ENCODE measurements at places on chromosomes 13 and 19.
A peak's percentile ranks its signal among the peaks of the same experiment; 100 is the strongest.

DNA sequence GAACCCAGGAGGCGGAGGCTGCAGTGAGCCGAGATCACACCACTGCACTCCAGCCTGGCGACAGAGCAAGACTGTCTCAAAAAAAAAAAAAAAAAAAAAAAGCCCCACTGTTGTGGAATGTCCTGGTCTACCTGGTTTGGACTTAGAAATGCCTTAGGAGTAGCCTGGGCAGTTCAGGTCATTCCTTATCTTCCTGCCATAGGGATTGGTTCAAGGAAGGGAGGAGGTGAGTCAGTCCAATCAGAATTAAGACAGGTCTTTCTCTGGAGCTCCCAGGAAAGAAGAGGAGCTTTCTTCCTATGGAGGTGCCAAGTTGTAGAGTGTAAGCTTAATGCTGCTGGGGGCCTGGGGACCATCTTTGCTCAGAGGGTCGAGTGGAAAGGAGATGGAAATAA lies 44.8 kb downstream of the SIPA1L3 start:
- no peak for DNase-seq

DNA sequence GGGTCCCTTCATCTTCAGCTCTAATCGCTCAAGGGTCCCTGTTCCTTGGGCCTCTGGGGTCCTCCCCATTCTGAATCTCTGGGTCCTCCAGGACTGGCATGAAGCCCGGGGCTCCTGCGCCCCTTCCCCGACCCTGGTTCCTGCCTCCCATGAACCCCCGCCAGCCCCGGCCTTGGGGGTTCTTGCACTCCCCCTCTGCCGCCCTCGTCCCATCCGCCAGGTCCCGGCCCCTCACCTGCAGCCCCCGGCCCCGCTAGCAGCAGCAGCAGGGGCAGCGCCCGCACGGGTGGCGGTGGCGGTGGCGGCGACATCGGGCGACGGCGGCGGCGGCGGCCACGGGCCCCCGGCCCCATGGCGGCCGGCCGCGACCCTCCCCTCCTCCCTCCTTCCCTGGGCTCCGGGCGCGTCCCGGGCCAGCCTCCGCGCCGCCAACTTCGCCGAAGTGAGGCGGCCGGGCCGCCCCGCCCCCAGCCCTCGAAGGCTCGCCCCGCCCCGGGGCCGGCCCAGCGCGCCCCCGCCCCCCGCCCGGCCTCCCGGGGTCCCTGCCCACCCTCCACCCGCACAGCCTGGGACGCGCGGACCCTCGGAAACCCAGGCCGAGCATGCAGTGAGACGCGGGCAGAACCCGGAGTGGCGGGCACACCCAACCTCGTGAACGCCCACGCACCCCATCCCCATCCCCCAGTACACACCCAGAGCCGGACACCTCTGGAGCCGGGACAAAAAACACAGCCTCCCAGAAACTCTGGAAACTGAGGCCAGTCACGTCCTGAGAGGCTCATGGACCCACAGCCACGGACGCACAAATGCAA lies at the start of gene NOTCH3:
Gene NOTCH3 (minus strand): TSS at position 443 of the 812 bp plus-strand sequence. CDS start 90 bp downstream, at position 353.
- DNase-seq: no peak

DNA sequence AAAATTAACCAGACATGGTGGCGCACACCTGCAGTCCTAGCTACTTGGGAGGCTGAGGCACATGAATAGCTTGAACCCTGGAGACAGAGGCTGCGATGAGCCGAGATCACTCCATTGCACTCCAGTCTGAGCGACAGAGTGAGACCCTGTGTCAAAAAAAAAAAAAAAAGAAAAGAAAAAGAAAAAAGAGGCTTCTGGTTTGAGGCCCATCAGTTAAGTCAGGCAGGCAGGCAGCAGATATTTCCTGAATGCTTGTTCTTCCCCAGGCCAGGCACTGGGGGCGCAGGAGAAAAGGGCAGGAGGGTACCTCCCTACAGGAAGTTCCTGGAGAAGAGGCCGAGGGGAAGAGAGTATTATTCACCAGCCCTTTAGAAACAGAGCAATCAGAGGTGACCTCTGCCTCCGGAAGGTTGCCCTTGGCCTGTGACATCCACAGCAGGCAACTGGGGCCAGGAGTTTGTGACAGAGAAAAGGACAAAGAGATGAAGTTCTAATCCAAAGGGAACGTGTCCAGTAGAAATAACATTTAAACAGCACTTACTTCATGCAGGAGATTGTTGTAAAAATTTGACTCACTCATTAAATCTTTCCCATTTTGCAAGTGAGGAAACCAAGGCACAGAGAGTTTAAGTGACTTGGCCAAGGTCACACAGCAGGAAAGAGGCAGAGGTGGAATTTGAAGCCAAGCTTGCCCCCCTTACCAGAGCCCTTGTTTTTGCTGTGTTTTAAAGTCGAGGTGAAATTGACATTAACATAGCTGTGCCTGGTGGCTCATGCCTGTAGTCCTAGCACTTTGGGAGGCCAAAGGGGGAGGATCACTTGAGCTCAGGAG lies 4.3 kb upstream of the RLN3 start:
- no peak for DNase-seq

DNA sequence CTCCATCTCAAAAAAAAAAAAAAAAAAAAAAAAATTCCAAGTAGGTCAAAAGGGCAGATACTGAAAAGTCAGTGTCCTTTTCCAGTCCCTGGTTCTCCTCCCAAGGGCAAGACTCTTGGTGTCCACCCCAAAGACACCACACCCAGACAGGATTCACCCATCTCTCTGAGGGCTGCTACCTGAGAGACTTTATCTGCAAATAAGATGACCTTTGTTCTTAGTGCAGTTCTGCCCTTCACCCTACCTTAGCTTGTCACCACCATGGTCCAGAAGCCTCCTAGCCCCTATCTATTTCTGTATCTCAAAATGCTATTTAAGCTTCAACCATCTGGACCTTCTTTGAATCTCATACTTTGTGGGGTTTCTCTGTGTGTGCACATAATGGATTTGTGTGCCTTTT lies 4.2 kb upstream of the FBXO27 start:
- DNase-seq: no peak

- no peak for DNase-seq
These were observed 523.2 kb downstream of the KLF12 start for GRCh38 chr13:73610799-73611592.

GRCh38 chr13:49806126-49806536 lies 13.6 kb upstream of the KPNA3 start:
- no peak for DNase-seq

- DNase-seq: peak; percentile 74
These were observed 75.1 kb downstream of the GNG7 start for GRCh38 chr19:2627319-2627829.

DNA sequence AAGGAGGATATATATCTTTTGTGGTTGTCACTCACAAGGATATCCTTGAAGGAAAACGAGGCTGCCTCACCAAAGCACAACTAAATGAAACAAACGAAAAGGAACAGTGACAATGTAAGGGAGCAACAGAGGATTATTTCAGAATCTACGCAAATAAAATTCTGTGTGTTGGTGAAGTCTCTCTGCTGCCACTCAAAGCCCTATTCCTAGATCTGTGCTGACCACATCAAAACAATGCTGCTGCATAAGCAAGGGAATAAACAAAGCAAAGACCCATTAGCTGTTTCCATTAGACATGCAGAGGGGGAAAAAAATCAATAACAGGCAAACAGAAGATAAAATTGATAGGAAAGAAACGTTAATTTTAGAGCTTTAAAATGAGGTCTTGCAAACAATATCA lies 204.4 kb downstream of the MZT1 start:
- DNase-seq: no peak

- peak; percentile 96 for DNase-seq
These were observed at the start of gene ZNF486 for GRCh38 chr19:20167020-20167644. Gene ZNF486 (plus strand): TSS chr19:20167214. CDS start chr19:20167331, 117 bp downstream.

GRCh38 chr13:24097064-24097463 lies 63.5 kb upstream of the SPATA13 start:
- no peak for DNase-seq

GRCh38 chr19:51501594-51502263 lies at the start of gene SIGLEC12:
Gene SIGLEC12 (minus strand): TSS chr19:51501800. CDS start chr19:51501733, 67 bp downstream.
- peak; percentile 66 for DNase-seq

DNA sequence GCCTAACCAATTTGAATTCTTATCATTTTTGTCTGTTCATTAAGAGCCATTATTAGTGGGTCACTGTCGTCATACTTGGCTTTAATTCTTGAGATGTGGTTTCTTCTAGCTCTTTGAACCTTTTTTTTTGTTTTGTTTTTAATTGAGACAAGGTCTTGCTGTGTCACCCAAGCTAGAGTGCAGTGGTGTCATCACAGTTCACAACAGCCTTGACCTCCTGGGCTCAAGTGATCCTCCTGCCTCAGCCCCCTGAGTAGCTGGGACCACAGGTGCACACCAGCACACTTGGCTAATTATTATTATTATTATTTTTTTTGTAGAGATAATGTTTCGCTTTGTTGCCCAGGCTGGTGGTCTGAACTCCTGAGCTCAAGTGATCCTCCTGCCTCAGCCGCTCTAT lies 25.8 kb upstream of the LDLR start:
- DNase-seq: no peak

DNA sequence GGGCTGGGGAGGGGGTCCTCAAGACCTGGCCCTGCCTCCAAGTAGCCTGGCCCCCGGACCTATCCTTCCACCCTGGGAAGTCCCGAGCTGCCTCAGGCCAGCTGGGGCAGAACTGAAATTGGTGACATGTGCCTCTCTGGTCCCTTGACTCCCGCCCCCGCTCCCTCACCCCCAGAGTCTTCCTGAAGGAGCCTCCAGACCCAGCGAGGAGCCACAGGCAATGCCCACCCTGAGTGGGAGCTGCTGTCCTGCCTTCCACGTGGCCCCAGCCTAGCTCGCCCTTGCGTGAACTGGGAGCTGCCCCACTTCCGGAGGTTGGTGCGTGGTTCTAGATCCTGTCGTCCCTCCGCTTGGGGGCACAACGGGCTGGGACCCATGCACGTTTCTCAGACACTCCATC lies 34.6 kb downstream of the CEBPA start:
- no peak for DNase-seq

GRCh38 chr19:16581145-16581970 lies 9.1 kb upstream of the SLC35E1 start:
- DNase-seq: no peak

DNA sequence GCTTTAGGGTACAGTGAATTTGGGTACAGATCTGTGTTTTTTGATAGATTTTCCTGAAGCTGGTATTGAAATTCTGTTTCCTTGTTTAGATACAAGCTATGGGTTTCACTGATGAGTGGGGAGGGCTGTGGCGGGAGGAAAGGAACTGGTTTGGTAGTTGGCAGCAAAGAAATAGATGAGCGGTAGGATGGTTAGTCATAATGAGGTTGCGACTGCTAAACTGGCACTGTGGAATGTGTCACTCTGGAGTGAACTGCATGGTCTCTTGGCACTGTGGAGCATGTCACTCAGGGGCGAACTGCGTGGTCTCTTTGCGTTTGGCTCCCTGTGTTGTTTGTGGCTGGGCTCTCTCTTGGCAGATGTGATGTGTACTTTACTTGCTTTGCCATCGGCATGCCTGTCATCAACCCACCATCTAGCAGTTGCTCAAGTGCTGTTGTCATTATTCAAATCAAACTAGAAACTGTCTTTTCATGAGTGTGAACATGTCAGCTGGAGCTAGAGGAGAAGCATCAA lies 82.1 kb downstream of the ATP8A2 start:
- DNase-seq: no peak

GRCh38 chr19:45075301-45076028 lies 813 bp downstream of the ZNF296 start:
- DNase-seq: peak; percentile 65

- no peak for DNase-seq
These were observed 5.5 kb upstream of the CYP4F3 start for GRCh38 chr19:15635016-15635805.

- DNase-seq: no peak
These were observed 216.4 kb downstream of the DLEU7 start for GRCh38 chr13:50627111-50627510.

- no peak for DNase-seq
These were observed 78.1 kb upstream of the FBXL3 start for GRCh38 chr13:77105051-77105450.

GRCh38 chr13:40488869-40489391 lies 177.5 kb downstream of the FOXO1 start:
- DNase-seq: no peak

GRCh38 chr13:105087945-105088344 lies 1447.5 kb downstream of the EFNB2 start:
- DNase-seq: no peak

GRCh38 chr13:50213526-50213925 lies 198.3 kb downstream of the KCNRG start:
- no peak for DNase-seq
